ENCODE measurements at places on chromosomes 5 and 9. TPM values are rescaled to one million over a fixed set of nuclear protein-coding genes. Genes with fewer than 3 reads are reported as not detected.

DNA sequence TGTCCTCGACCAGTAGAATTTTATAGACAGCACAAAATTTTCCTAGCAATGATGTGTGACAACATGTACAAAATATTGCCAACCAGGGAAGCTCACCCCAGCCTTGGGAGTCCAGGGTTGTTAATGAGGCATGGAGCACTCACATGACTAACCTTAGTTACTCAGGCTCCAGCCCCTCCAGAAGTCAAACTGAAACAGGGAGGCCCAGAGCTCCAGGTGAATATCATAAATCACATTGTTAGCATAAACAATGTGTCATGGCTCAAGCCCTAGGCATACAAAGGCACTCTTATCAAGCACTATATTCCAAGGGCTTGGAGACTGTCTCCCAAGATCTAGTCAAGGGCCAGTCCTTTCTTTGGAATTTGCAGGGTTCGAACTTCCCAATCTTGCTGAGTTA lies 44.4 kb downstream of the TNFAIP8 start:
- no peaks in the 10 kb centered on the region for H3K27me3 ChIP-seq
- peaks cover 17% of the 10 kb centered on the region for H3K4me1 ChIP-seq
- no peak overlapping the region for H3K27ac ChIP-seq

- DNase-seq = no peak
- no peak overlapping the region for H3K4me3 ChIP-seq
- no peaks in the 10 kb centered on the region for H3K4me1 ChIP-seq
These were observed 69.8 kb downstream of the ASTN2 start for GRCh38 chr9:117344892-117345660.

The CEMIP2 gene
- 152 TPM for total RNA-seq

The CER1 gene
- total RNA-seq = not detected

GRCh38 chr5:111454198-111454622 lies 58.1 kb downstream of the STARD4 start:
- H3K27me3 ChIP-seq = no peaks in the 10 kb centered on the region
- no peak for DNase-seq
- no peaks in the 10 kb centered on the region for H3K4me1 ChIP-seq
- no peak overlapping the region for H3K27ac ChIP-seq
- no peak overlapping the region for H3K4me3 ChIP-seq

- no peak for DNase-seq
- H3K27ac ChIP-seq = no peak overlapping the region
- no peaks in the 10 kb centered on the region for H3K27me3 ChIP-seq
- peaks cover 32% of the 10 kb centered on the region for H3K4me1 ChIP-seq
- no peak overlapping the region for H3K4me3 ChIP-seq
These were observed 2.9 kb upstream of the DAB2 start for GRCh38 chr5:39427633-39428032.

GRCh38 chr5:9173281-9174048 lies 372.4 kb downstream of the SEMA5A start:
- H3K4me1 ChIP-seq = no peaks in the 10 kb centered on the region
- no peak overlapping the region for H3K27ac ChIP-seq
- DNase-seq = no peak
- H3K4me3 ChIP-seq = no peak overlapping the region

The C5orf58 gene
- not detected for total RNA-seq

The TAF11L10 gene
- not detected for total RNA-seq

- peaks cover 30% of the 10 kb centered on the region for H3K36me3 ChIP-seq
- H3K27ac ChIP-seq = no peak overlapping the region
These were observed 3.9 kb downstream of the HMGCR start for GRCh38 chr5:75340714-75341478.

GRCh38 chr5:127924606-127925005 lies 159.0 kb upstream of the SLC12A2 start:
- H3K27ac ChIP-seq = no peak overlapping the region
- no peaks in the 10 kb centered on the region for H3K27me3 ChIP-seq
- DNase-seq = no peak

The C9orf153 gene
- 0.95 TPM for total RNA-seq

DNA sequence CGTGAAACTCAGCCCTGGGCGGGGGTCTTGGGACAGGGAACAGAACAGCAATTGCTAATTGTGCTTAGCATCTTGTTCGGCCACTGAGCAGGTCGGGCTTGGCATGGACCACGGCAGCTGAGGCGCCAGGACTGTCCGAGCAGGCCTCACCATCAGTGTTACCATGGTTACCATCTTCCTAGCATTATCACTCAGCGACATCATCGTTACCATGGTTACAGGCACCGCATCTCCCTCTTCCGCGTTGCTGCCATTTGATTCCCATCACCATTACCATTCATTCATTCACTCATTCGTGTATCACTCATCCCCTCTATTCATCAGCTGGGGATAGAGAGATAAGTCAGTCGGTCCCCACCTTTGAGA lies 81.0 kb upstream of the ZBTB43 start:
- H3K27ac ChIP-seq = no peak overlapping the region
- H3K27me3 ChIP-seq = peaks cover 17% of the 10 kb centered on the region
- DNase-seq = no peak

The TMEM232 gene
- total RNA-seq = 11.4 TPM

DNA sequence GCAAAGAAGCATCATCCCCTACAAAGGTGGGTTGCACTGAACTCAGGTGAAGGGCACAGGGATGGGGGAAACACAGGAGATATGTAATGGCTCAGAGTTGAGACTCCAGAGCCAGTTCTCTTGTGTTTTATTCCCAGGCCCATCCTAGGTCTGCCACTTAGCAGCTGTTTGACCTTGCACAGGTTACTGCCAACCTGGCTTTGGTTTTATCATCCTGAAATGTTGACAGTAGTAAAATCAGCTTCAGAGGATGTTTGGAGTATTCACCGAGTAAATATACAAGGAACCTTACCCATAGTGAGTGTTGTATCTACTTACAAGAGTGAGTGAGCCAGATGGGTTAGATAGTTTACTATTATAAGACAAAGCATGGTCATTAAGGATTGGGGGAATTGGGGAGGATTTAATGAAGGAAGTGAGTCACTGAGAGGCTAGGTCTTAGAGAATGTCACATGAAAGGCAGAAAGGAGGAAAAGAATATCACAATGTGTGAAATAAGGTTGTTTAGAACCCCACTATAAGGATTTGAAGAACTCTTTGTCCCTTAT lies 141.3 kb downstream of the MAN2A1 start:
- no peak for DNase-seq
- no peak overlapping the region for H3K4me3 ChIP-seq
- H3K27ac ChIP-seq = no peak overlapping the region
- H3K27me3 ChIP-seq = no peaks in the 10 kb centered on the region

DNA sequence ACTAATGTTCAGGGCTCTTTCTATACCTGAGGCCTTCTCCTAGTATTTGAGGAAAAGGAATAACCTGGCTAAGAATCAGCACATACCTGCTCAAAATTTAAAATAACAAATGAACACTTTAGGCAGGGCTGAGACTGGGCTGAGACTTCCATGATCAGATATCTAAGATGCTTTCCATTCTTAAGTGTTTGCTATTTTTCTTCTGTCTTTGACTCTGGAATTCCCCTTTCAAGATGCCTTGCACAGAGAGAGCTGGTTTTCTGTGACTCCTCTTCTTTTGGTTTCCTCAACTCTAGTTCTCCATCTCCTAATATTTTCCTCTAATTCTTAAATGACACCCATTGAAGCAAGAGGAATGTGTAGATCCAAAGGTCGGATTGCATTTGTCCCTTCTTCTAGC lies 61.1 kb downstream of the DPYSL3 start:
- peak overlapping the region; percentile 11 for H3K27ac ChIP-seq
- no peak for DNase-seq
- H3K36me3 ChIP-seq = no peaks in the 10 kb centered on the region
- H3K27me3 ChIP-seq = peaks cover 15% of the 10 kb centered on the region
- H3K4me1 ChIP-seq = peaks cover 21% of the 10 kb centered on the region

The HSD17B3 gene
- total RNA-seq = 1.1 TPM

DNA sequence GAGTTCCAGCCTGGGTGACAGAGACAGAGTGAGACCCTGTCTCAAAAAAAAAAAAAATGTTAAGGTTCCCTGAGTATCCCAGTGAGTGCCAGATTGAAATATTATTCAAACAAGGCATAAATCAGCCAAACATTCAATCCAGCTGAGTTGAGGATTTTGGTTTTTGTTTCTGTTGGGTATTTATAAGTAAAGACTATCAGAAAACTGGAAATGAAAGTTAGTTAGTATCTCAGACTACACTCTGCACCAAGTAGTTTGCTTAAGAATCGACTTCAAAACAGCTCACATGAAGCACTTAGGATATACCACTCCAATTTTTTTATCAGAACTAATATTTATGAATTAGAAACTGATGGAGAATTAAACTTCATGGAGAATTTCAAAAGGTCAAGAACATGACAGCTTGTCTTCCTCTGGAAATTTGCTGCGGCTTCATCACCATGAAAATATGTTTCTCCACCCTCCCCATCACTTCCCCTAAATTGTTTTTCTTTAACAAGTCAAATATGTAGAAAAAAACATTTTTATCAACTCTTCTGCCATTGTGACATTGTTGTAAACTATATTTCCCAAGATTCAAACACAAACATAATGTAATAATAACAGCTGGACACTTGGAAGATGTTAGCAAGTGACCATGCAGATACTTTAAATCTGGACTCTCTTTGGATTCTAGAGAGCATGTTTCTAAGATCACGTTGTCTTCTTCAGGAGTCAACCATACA lies 110.0 kb upstream of the PTGER4 start:
- H3K4me3 ChIP-seq = no peak overlapping the region
- no peak for DNase-seq
- H3K27me3 ChIP-seq = no peaks in the 10 kb centered on the region
- H3K27ac ChIP-seq = peak overlapping the region; percentile 46
- no peaks in the 10 kb centered on the region for H3K36me3 ChIP-seq
- H3K4me1 ChIP-seq = peaks cover 16% of the 10 kb centered on the region

The IL9 gene
- total RNA-seq = not detected

DNA sequence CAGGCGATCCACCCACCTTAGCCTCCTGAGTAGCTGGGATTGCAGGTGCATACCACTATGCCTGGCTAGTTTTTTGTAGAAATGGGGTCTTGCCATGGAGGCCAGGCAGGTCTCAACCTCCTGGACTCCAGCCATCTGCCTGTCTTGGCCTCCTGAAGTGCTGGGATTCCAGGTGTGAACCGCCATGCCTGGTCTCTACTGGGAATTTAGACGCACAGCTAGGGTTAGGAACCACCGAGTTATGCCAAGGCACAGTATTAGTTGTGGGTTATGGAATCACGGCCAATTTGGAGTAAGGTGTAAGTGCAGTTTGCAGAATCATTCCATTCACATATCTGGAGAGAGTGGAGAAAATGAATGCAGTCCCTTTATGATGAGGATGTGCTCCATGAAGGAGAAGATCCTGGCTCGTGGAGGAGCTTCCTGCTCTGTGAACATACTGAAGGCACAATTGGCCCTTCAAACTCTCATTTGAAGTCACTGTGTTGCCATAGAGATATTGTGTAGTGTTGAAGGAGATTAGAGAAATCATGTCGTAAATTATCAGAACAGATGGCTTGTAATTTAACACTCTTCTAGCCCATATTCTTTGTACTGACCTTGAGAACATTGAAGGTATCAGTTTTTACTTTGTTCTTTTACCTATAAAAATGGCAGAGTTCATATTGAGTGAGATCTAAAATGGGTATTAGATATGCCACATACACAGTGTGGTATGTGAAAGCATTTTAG lies 18.8 kb downstream of the TRIO start:
- no peaks in the 10 kb centered on the region for H3K27me3 ChIP-seq
- no peak for DNase-seq
- no peak overlapping the region for H3K4me3 ChIP-seq
- no peak overlapping the region for H3K27ac ChIP-seq

- peak overlapping the region; percentile 78 for H3K4me3 ChIP-seq
- DNase-seq = peak; percentile 51
- no peaks in the 10 kb centered on the region for H3K36me3 ChIP-seq
- H3K27ac ChIP-seq = no peak overlapping the region
- H3K4me1 ChIP-seq = peaks cover 18% of the 10 kb centered on the region
- H3K27me3 ChIP-seq = no peaks in the 10 kb centered on the region
These were observed 1.9 kb upstream of the FST start for GRCh38 chr5:53478411-53479044.

- no peaks in the 10 kb centered on the region for H3K27me3 ChIP-seq
- H3K27ac ChIP-seq = no peak overlapping the region
- H3K4me1 ChIP-seq = no peaks in the 10 kb centered on the region
- peaks cover 6% of the 10 kb centered on the region for H3K36me3 ChIP-seq
- no peak for DNase-seq
These were observed 24.1 kb downstream of the CDK5RAP2 start for GRCh38 chr9:120555839-120556238.

The REEP2 gene
- 0.80 TPM for total RNA-seq

DNA sequence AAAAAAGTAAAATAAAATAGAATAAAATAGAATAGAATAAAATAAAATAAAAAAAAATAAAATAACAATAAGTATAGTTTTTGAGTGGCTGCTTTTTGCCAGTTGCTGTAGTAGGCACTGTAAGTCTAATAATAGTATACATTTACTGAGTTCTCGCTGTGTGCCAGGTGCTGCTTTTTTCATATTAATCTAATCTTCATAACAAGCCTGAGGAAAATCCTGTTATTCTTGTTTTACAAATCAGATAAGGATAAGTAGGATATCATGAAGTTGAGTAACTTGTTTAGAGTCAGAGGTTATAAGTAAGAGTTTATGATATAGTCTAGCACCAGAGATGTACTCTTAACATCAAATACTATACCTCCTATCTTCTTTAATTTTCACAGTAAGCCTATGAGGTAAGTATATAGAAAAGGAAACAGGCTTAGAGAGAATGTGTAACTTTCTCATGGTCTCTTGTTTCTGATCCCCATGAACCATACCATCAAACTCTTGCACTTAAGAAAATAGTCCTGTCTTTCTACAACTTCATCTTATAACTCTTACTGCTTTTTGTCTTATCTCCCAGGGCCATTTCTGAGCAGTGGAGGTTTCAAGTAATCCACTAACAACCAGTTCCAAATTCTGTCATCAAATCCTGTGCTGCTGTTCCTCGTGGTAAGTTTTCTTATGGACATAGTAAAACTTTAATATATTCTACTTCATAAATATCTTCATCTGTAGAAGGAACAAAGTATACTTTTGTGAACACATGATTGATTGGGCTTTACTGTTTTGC lies 18.7 kb downstream of the RMI1 start:
- DNase-seq = no peak
- H3K4me1 ChIP-seq = no peaks in the 10 kb centered on the region
- no peaks in the 10 kb centered on the region for H3K27me3 ChIP-seq
- no peak overlapping the region for H3K4me3 ChIP-seq
- H3K36me3 ChIP-seq = no peaks in the 10 kb centered on the region
- no peak overlapping the region for H3K27ac ChIP-seq

DNA sequence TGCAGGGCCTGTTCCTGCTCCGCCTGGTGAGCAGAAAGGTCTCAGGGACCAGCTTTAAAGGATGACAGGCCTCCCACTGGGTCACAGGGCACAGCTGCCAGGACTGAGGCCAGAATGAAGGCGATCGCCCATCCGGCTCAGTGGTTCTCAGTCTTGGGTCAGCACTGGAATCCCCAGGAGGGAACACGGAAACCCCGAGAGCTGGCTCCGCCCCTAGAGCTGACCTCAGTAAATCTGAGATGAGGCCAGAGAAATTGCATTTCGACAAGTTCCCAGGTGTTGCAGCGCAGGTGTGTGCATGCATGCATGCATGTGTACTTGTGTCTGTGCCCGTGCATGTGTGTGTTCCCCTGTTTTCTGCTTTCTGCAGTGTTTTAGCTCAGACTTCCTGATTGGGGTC lies 47.2 kb upstream of the KCNMB1 start:
- DNase-seq = no peak
- no peaks in the 10 kb centered on the region for H3K36me3 ChIP-seq
- no peaks in the 10 kb centered on the region for H3K27me3 ChIP-seq
- no peaks in the 10 kb centered on the region for H3K4me1 ChIP-seq

All from lower lobe of right lung (tissue), 2 donors.